ENCODE measurements at places on chromosomes 5 and 9.

DNA sequence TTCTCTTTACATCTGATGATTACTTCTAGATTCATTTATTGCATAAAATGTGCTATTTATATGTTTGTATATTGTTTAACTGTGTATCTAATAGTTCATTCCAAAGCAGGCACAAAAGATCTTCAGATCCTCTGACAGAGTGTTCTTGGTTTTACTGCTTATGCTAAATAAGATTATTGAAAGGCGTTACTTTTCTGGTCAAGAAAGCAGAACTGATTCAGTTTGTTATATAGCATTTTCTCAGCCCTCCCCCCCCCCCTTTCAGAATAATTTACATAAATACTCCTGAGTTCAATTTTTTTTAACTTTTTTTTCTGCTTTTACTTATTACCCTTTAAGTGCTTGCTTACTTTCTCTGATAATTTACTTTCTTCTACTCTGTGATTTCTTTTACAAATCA lies 15.4 kb downstream of the CDC42SE2 start:
- peak; percentile 47 for DNase-seq

GRCh38 chr9:21585756-21586752 lies 103.9 kb upstream of the IFNE start:
- DNase-seq = no peak

GRCh38 chr9:125963932-125964331 lies 216.8 kb downstream of the PBX3 start:
- DNase-seq = no peak

DNA sequence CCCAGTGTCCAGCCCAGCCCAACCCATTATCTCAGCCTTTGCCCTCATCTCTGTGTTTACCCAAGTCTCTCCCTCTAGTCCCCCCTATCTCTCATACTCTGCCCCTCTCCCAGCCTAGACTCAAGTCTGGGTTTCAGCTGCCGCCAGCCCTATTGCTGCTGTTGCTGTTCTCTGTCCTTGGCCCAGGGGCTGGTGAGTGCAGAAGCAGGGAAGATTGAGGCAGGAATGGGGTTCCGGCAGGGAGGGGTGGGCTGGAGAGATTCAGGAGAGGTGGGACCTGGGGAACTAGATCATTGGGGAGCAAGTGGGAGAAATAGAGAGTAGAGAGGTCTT lies 702 bp downstream of the TMEM8B start:
- peak; percentile 35 for DNase-seq

- DNase-seq = no peak
These were observed 63.0 kb upstream of the FCHO2 start for GRCh38 chr5:72892846-72893245.

GRCh38 chr5:142521706-142522105 lies 164.2 kb downstream of the FGF1 start:
- no peak for DNase-seq

DNA sequence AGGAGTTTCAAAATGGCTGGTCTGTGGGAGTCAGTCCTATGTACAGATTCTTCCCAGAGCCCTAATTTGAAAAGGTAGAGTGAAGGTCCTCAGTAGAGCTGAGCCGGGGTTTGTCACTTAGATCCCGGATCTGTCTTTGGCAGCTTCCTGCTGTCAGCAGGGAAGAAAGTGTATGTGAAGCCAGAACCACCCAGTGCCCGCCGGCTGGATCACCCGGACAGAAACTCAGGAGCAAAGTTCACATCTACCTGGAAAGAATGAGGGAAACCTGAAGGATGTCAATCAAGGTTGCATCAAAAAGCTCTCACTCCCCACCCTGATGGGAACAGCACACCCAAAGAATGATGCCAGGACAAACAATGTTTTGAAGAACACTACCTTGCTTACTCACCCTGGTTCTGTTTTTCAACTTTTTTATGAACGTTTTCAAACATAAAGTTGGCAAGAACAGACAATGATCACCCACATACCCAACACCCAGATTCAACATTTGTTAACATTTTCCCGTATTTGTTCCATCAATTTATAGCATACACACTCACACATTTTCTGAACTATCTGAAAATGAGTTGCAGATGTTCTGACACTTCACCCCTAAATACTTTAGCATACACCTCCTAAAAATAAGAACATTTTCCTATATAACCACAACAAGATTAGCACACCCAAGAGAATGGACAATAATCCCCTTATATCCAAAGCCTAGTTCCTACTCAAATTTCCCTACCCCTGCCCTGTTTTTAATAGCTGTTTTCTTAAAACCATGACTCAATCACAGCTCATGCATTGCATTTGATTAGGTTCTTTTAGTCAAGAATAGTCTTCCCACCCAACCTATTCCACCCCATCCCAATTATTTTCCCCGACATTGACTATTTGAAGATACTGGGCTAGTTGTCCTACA lies 133.9 kb downstream of the LHFPL2 start:
- no peak for DNase-seq

DNA sequence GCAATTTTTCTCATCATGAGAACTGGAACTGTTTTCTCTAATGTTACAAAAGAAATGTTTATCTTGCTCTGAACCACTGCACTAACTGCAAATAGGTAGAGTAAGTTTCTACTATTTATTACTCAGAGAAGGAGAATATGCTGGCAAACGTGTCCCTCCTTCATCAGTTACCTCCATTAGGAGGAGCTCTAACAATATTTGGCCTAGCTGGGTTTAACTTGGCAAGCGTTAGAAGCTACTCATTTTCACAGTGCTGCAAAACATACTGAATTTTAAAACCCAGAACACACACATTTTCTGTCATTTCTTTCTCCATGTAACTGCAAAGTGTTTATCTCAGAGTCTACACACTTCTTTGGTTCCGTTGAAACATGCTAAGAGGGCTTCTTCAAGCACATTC lies 101.0 kb upstream of the GABRG2 start:
- peak; percentile 49 for DNase-seq

DNA sequence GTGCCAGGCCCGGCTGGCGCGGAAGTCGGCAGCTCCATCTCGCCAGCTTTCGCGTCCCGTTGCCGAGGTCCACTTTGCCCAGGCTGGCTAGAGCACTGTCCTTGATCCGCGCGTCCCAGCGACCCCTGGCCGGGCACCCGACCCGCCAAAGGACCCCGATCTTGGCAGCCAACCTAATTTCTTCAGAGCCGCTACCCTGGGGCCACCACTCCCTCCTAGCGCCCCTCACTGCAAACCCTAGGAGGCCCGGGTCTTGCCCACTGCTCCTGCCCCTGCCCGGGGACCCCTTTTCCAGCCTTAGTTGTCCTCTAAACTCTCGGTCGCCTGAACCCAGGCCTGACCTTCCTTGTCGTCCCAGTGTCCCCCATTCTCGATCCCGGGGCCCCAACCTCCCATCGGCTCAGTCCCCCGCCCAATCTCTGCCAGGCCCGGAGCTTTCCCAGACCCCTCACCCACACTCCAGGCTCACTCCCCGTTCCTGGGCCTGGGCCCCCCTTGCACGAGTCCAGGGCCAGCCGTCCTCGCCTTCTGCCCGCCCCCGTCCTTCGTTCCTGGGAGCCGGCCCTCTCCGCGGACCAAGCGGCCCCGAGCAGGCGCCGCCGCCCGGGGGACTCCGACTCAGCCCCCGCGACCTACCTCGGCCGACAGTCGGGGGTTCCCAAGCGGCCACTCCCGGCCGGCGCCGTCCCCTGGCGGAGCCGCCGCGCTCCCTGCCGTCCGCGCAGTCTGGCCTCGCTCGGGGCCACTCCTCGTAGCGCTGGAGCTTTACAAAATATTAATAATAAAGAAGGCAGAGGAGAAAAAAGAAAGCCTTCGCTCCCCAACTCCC lies 701 bp upstream of the LMX1B start:
- DNase-seq = no peak

DNA sequence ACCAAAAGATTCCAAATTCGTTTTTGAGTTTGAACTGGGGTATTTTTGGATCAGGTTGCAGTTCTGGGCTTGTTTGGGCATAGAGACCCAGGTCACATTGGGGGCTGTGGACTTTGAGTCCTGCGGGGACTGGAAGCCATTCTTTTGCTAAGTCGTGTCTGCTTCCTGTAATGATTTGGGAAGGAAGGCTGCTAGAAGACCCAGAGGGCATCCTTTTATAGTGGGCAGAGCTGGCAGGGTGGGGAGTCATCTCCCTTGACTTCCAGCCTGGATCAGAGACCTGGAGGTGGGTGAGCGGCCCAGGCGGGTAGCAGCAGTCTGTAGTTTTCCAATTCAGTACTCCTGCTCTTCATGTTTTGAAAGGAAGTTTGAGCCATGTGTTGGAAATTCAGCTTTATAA lies 11.3 kb downstream of the ZNF618 start:
- no peak for DNase-seq

- no peak for DNase-seq
These were observed 259.4 kb downstream of the AUH start for GRCh38 chr9:91102269-91102668.

- no peak for DNase-seq
These were observed 60.4 kb downstream of the GHR start for GRCh38 chr5:42483472-42484154.

- no peak for DNase-seq
These were observed 22.2 kb upstream of the EEIG1 start for GRCh38 chr9:128002959-128003358.

DNA sequence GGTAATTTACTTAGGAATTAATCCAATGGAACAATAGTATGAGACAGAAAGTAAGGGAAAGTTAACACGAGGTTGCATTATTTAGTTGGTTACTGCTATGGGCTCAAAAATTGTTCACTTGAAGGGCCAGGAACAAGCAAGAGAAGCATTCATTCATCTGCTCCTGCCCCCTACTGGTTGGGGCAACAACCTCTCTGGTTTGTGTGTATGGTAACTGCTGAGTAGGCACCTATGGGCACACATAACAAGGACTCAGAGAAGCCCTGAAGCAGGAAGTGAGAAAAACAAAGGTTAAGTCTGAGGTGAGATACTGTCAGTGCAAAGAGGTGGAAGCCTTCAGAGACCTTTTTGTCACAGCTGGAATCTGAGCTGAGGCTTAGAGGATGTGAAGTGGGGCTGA lies 34.4 kb upstream of the RANBP6 start:
- peak; percentile 59 for DNase-seq

- no peak for DNase-seq
These were observed 36.5 kb upstream of the ANKRD33B start for GRCh38 chr5:10527281-10527950.

- no peak for DNase-seq
These were observed 896 bp downstream of the RIGI start for GRCh38 chr9:32524892-32525708.

DNA sequence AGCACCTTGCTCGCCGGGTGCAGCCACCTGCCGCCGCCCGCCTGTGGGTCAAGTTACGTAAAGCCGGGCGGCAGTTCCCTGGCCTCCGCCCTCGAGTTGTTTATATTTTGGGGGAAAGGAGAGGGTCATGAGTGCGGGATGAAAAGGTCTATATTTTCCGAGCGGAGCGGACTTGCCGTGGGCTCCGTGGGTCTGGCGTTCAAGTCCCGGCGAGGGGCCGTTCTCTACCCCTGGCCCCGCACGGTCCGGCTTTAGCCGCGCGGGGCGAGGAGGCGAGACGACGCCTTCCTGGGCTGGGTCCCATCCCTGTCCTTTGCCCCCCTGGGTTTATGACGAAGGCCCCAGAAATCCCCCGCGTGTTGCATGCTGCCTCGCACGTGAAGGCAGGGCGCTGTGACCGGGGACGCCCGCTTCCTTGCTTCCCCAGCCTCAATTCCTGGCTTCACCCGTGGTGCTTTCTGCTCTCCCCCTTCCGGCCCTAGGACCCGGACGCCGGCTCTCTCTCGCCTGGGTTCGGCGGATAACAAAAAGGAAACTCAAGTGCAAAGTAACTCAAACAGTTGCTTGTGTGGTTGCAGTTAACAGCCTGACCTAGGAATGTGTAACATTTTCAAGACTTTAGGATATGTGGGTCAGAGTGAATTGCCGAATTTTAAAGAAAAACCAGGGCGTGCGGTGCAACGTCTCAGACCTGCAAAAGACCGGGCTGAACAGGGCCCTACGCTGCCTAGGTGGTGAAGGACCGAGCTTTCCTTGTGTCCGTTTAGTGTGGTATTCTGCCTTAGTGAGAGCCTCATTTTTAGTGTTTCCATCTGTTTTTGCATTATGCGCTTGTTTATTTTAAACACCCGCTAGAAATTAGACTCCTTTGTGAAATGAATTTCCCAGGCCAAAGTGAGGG lies 810 bp downstream of the VPS13A start:
- DNase-seq = peak; percentile 69

GRCh38 chr5:132322266-132322665 lies 28.1 kb downstream of the SLC22A4 start:
- no peak for DNase-seq

DNA sequence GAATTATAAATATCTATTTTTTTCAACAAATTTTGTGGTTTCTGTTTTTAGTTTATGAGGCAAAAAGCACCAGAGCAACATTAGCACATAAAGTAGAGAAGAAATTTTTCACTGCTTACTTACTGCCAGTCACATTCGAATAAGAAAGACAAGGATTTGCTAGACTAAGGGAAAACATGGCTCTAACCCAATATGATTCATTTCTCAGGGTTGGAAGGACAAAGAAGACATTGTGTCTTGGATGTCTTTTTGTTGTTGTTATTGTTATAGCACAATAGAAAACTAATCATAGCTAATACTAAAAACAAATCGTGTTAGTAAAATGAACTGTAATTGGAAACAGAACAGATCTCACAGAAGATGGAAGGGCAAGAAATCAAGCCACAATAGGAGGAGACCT lies 90.9 kb upstream of the SLCO6A1 start:
- no peak for DNase-seq

DNA sequence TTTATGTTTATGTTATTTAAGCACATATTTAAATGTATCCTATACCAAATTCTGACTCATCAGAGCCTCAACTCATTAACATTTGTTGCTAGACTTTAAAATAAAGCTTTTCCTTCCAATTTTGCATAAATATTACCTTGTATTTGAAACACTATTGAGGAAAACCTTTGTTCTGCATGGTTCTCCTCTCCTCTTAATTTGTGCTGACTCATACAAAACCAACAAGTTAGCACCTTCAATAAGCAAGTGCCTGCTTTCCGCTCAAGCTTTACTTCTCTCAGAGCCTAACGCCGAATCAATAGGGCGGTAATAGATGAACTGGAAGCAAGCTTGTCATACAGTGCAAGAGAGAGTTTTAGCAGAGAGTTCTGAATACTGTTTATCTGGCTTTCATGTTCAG lies 7.9 kb downstream of the AMACR start:
- no peak for DNase-seq

- no peak for DNase-seq
These were observed 79.8 kb upstream of the FBXL7 start for GRCh38 chr5:15420201-15420600.

DNA sequence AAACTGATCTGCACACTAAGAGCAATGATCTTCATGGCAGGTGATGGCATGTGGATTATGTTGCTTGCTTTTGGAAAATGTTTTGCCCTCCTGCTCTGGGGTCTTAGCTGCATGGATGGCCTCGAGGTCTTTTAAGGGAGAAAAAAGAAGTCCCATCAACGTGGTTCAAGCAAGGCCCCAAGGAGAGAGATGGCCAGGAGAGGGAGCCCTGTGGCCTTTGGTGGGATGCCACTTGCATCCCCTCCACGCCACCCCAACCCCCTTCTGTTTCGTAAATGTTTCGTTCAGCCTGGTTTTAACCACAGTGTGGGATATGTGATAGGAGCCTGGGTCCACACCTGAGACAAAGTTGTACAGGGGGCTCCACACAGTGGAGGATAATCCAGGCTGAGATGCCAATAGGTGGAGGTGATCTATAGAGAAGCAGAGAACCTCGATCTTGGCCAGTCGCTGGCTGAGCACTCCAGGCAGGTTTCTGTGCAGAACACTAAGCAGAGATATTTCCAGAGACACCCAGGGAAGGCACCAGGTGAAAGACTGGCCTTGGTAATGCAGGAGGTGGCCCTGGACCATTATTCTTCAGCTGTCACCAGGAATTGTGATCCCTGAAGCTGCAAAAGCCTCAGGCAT lies 25.8 kb upstream of the FRRS1L start:
- peak; percentile 14 for DNase-seq

All from NAMALWA (cell line).